ENCODE measurements at places on chromosomes 1 and 21. TPM values are rescaled to one million over a fixed set of nuclear protein-coding genes. Genes with fewer than 3 reads are reported as not detected.

GRCh38 chr1:96361961-96362360 is 359.6 kb upstream of the PTBP2 start:
- peak; percentile 10 for DNase-seq

Gene GPA33
- total RNA-seq, result not detected

DNA sequence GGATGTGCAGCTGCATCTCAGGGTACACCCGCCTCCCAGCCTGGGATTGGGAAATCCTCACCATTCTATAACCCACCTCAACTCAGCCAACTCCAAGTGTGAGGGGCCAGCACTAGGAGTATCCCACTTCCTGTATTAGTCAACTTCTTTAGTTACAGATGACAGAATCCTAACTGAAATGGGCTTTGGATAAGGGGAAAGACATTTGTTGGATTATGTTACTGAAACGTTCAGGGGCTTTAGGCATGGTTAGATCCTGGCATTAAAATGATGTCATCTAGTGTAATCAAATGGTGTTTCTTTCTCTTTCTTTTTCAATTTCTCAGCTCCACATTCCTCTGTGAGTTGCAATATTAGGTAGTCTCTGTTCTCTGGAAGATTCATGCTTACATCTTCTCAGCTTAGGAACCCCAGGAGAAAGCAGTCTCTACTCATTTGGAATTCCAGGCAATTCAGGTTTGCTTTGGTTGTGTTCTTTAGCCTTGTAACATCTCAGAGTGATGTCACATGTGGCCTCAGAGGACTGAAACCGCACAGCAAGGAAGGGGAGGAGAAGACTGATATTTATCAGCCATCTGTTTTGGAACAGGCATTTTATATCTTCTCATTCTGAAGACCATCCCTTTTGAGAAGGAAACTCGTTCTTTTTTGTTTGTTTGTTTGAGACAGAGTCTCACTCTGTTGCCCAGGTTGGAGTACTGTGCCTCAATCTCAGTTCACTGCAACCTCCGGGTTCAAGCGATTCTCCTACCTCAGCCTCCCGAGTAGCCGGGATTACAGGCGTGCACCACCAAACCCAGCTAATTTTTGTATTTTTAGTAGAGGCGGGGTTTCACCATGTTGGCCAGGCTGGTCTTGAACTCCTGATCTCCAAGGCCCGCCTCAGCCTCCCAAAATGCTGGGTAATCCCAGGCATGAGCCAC is 18.9 kb upstream of the TMEM54 start:
- DNase-seq, result peak; percentile 65

DNA sequence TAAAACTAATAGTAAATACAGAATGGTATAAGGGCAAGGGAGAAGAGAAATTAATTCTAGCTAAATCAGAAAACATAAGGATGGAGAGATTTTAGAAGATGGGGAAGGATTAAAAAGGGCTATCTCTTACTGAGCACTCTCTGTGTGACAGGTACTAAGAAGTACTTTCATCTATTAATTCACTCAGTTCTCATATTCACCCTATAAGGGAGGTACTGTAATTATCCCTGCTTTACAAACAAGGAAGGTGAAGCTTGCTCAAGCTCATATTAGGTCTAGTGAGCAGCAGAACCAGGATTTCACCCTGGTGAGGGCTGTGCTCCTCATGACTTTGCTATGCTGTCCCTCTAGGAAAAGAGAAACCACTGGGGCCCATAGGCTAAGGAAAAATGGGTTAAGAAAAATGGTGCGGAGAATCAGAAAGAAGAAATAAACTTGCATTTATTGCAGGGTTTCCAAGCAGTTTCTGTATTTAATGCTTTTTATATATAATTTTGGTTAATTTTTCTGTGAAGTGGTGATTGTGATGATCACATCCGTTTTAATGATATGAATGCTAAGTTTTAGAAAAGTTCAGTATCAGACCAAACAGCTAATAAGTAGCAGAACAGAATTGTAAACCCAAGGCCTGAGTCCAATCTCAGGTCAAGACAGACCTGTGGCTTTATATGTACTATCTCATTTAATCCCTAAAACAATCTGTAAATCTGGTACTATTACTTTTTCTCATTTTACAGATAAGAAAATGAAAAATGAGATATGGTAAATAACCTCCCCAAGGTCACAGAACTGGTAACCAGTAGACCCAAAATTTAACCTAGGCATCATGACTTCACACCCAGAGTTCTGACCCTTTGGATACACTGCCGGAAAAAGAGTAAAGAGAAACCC is 1.7 kb downstream of the PCNX2 start:
- DNase-seq, result peak; percentile 24

- no peak for DNase-seq
Measured at GRCh38 chr1:77310924-77311323, 29.1 kb downstream of the AK5 start.

Gene TNFSF4
- total RNA-seq, result 1.3 TPM

DNA sequence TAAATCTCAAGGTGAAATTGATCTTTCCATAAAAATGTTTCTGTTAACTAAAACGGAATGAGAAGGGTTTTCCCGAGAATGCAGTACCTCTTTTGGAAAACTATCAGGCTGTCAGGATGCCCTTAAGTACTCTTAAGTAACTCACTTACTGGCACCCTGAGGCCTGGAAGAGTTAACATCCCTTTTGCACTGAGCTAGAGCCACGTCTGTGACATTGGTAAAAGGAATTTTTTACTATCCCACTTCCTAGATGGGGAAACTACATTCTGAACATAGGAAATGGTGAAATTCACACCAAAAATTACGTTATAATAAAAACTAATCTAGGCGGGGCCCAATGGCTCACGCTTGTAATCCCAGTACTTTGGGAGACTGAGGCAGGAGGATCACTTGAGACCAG is 39.7 kb upstream of the MAP10 start:
- DNase-seq, result no peak

DNA sequence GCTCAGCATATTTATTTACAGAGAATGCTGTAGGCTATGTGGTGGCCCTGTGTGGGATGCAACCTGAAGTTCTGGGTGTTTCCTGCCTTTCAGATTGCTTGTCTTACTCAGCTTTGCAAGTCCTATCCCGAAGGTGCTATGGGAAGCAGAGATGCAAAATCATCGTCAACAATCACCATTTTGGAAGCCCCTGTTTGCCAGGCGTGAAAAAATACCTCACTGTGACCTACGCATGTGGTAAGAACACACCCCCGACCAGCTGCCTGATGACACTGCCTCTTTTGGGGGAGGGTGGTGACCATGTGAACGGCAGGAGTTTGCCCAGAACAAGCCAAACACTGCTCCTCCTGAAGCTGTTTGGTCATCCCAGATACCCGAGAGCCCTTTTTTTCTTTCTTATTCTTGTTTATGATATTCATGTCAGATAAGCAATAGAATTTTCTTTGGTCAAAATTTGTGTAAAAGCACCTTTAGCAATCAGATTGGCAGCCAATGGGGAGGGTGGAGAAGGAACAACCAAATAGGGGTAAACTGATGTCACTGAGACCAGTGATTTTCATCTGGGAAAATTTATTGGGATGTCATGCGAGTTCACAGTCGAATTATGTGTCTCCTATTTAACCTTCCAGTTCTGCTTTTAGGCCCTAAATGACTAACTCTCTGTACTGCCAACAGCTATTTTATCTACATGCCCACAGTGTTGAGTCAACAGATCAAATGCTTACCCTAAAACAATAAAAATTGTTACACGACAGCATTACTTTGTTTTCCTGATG is 82.6 kb downstream of the EVA1C start:
- DNase-seq, result peak; percentile 89

- no peak for DNase-seq
Measured at GRCh38 chr1:100397681-100398080, 45.4 kb downstream of the CDC14A start.

Gene SLC37A1
- 6.4 TPM for total RNA-seq

DNA sequence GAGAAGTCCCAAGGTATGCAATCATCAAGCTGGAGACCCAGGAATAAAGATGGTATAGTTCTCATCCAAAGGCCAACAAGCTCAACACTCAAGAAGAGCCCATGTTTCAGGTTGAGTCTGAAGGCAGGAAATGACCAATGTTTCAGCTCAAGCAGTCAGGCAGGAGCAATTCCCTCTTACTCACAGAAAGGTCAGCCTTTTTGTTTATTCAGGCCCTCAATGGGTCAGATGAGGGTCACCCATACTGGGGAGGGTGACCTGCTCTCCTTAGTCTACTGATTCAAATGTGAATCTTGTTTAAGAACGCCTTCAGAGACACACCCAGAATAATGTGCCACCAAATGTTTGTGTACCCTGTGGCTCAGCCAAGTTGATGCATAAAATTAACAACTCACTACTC is 262.4 kb downstream of the USP25 start:
- peak; percentile 49 for DNase-seq

Gene CTBS
- total RNA-seq, result 6.7 TPM

Measured in fibroblast of lung (primary cell).